Activated T-helper 2 cell treated with anti-CD3 and anti-CD28 coated beads, Interferon-gamma antibody, Interleukin-2, Interleukin-4, amounts not matched to agents 10 μg/mL and 5 μg/mL and 100 μg/mL, durations not matched to agents 14 hours and 24 hours and 36 hours (primary cell): ENCODE measurements at places on chromosomes 3 and 15.

GRCh38 chr15:78182336-78182700 lies 33.2 kb downstream of the IDH3A start:
- DNase-seq: no peak

- no peak for DNase-seq
Observed at GRCh38 chr15:38520035-38520434, 44.6 kb downstream of the RASGRP1 start.

DNA sequence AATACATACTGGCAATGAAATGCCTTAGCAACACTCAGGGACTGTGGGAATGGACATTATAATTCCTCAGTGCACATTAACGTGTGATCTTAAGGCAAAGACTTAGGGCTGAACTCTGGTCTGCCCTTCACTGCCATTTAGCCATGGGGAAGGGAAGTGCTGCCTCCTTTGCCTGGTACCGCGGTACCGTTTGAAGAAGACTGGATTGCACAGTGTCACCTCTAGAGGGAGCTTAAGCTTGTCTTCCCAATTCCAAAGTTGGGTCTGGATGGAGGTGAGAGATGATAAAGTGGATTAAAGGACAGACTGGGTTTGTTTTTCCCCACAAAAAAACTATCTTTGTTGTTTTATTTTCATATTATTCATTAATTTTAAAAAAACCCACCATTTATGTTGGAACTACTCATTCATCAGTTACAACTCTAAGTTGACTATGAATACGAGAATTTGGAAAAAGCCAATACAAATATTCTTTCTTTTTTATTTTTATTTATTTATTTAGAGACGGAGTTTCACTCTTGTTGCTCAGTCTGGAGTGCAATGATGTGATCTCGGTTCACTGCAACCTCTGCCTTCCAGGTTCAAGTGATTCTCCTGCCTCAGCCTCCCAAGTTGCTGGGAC lies 60.0 kb upstream of the SYN2 start:
- no peak for DNase-seq

DNA sequence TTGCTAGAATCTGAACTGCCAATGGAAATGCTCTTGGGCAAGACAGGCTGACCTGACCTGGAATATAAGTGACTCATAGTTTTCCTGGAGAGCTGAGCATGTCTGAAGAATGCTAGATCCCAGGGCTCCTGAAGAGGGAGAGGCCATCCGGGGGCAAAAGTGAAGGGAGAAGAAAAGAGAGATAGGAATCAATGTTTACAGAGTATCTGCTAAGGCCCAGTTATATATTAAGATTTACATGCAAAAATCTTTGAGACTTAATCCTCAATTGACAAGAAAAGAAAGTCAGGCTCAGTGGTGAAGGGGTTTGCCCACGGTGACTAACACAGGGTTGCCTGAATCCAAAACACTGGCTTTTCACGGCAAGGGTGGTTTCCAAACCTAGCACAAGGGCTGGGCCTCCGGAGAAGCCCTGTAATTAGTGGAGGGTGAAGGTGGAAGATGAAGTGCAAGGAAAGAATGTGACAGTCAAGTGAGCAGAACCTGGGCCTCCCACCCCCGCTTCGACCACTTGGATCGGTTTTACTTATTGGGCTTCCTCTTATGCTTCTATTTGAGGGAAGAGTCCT lies 91.7 kb upstream of the FGF12 start:
- no peak for DNase-seq

GRCh38 chr3:35789042-35789831 lies 149.9 kb downstream of the ARPP21 start:
- no peak for DNase-seq

DNA sequence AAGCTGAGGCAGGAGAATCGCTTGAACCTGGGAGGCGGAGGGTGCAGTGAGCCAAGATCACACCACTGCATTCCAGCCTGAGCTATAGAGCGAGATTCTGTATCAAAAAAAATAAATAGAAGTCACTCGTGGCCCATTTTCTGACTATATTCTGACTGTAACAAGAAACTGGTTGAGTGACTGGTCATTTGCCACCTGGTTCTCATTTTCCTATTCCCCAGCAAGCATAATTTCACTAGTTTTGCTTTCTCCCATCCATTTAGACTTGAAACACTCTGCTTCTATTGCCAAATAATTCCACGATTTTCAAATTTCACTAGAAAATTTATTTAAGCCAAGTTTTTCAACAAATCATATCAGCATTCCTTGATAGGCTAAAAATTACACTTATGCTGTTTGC lies 40.7 kb downstream of the C3orf70 start:
- no peak for DNase-seq

DNA sequence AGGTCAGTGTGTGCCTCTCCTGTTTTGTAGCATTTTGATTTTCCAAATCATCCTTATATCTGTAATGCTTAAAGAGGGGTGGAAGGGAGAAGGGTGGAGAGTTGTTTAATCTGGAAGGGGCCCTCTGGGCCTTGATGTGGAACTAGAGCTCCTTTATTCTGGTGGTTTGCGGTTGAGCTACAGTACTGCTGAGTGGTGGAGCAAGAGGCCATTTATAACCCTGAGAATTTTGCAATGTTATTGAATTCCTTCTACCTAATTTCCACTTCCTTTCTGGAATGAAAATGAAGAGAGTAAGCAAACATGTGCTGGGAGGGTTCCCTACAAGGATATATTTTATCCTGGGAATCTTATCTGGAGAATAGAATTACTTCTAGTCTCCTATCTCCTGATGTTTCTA lies 35.3 kb upstream of the TUBGCP5 start:
- DNase-seq: no peak

DNA sequence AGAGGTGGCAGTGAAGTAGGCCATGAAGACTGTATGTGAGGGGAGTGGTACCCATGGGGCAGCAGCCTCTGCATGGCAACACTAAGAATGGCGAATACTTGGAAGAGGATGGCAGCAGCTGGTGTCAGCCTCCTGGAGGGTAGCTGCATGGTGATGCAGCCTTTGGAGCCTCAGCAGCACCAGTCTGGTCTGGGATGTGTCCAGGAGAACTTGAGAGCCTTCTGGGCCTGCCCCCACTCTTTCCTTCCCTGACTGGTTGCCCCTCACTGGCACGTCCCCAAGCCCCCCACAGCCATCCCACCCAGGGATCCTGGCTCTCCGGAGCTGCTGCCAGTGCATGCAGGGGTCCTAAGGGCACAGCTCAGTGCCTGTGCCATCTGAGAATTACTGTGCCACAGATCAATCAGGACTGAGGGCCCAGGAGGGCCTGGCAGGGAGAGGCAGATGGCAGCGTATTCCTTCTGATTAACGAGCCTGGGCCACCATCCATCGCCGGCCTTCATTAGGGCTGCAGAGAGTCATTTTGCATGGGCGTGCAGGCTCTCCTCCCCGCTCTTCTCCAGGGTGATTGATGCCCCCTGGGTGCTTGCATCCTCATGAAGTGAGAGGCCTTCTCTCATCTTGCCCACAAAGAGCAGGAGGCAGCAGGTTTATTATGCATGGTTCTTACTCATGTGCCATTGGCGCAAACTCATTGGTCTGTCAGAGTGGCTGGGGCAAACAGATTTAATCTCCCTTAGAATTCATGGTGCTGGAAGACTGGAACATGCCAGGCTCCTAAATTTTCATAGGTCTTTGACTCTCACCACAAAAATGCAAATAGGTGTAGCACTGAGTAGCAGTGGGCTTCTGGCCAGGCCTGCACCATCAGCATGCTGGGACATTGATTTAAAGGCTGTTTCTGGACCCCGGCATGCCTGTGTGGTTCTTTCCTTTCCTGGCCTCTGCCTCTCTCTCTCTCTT lies 116.8 kb downstream of the EPHB1 start:
- DNase-seq: no peak

DNA sequence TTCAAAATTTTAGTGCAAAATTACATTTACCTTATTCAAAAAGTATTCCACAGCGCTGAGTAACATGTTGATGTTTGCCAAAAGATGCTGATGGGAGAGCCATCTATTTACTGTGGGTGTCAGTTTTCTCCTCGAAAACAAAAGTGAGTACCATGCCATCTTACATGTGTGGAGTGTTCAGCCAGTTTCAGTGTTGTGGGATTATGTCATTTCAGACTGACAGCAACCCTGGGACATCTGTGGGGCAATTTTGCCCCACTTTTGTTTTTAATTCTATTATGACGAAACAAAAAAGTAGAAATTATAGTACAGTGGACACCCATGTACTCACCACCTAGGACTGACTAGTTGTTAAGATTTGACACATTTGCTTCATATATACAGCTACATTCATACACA lies 19.6 kb downstream of the SLCO3A1 start:
- no peak for DNase-seq

GRCh38 chr15:94457661-94458060 lies 226.3 kb downstream of the MCTP2 start:
- no peak for DNase-seq

GRCh38 chr3:44045476-44046275 lies 196.0 kb upstream of the TOPAZ1 start:
- no peak for DNase-seq
